CD8-positive, alpha-beta memory T cell (primary cell): ENCODE measurements at places on chromosomes 1 and 21. TPM values are rescaled to one million over a fixed set of nuclear protein-coding genes. Genes with fewer than 3 reads are reported as not detected.

The SPRR2D gene
- not detected for total RNA-seq

- no peak for DNase-seq
Measured at GRCh38 chr21:14646893-14647292, 100.8 kb upstream of the SAMSN1 start.

DNA sequence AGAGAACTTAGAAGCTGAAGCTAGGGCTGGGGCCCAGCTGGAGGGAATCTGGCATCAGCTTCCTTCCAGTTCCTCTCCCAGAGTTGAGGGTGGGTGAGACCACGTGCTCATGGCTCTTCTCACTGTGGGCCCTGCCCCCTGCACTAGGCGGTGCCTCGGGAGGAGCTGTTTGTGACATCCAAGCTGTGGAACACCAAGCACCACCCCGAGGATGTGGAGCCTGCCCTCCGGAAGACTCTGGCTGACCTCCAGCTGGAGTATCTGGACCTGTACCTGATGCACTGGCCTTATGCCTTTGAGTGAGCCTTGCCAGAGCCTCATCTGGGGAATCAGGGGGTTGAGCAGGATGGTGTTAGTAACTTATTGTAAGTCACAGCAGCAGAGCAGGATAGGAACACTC is 16.1 kb downstream of the AKR1A1 start:
- DNase-seq = no peak

DNA sequence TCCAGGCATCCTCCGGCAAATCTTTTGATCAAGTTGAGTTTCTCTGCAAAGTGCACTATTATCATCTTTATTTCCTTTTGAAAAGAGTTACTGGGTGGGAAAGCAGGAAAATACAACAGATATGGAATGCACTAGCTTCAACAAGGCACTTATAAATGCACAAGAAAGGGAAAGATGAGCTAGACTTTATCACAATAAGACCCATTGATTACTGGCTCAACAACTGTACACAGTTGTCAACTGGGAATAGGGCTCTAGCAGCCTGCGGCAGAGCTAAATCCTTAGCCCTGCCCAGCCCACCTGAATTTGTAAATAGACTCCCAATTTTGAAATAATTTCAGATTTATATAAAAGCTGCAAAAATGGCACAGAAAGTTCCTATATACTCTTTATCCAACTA is 111.4 kb downstream of the CSMD2 start:
- DNase-seq = no peak

- DNase-seq = peak; percentile 67
Measured at GRCh38 chr1:30743584-30744059, 14.0 kb downstream of the LAPTM5 start.

DNA sequence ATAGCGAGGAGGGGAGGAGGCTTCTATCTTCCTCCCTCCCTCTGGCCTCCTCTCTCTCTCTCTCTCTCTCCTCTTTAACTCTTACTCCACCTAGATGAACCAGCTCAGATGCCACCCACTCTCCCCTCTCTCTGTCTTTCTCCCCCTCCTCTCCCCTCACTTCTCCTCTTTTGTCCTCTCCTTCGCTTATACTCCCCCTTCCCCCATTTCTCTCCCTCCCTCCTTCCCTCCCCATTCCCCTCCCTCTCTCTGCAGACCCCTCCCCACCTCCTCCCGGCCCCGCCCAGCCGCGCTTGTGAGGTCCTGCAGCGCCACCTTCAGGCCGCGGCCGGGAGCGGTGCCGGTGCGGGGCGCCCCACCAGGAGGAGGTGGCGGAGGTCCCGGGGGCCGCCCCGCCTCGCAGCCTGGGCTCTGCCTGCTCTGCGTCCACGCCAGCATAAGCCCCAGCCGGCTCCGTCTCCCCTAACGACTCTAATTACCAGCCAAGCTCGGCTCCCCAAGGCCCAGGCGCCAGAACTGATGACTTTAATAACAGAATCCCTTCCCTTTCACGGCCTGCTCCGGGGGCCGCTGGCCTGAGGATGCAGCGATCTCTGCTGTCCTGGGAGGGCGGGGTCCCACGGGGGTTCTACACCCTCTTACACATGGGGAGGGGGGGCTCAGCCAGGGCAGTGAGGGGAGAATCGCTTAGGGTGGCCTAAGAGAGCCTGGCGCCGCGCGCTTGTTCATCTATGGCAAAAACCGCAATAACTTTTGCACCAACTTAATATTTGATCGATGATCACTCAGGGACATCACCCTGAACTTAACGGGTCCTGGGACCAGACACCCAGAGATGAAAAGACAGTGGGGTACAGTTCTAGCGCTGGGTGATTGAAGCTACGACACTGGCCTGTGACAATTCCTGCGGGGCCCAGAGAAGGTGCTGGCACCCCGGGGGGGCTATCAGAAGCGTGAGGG is 637.3 kb downstream of the MATN1 start:
- DNase-seq = peak; percentile 20

The TADA1 gene
- total RNA-seq = 18.6 TPM

DNA sequence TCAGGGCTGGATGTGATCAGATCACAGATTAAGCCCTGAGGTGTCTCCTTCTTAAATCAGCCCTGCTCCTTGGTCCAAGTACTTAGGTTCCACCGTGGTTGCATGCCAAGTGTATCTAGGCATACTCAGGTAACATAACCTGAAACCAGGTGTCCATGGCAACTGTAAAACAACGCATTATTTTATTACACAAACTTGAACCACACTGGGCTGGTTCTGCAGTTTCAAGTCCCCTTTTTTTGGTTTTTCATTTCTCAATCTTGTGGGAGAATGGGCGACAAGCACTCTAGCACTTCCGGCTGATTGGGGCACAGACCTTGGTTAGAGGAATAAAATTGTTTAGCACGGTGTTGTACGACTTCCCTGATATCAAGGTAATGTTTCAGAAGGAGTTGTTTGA is 65.2 kb downstream of the GBP6 start:
- DNase-seq = no peak

DNA sequence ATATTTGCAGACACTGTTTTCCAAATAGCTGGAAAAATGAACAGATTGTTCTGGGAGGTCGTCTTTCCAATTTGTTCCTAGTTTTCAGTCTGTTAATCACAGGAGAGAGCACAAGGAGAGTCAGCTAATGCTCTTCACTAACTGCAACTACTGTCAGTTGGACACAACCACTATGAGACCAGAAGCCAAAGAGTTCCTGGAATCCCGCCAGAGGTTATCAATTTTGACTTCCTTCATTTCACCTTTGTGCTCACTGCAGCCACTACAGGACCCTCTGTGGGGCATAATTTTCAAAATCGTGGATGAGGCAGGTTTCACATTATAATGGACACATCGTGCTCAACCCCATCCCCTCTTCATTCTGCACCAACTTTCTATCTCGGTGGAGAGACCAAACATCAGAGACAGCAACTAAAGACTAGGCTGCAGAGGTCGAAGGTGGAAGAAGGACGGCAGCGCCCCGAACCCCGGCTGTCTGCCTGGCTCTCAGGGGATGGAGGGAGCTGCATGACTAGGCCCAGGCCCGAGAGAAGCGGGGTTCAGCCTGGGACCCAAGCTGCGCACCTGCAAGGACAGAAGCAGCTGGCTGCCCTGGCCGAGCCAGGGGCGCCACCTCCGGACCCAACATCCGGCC is 602 bp downstream of the KIAA0319L start:
- DNase-seq = no peak

GRCh38 chr1:53379662-53380002 is 51.8 kb upstream of the LRP8 start:
- no peak for DNase-seq

DNA sequence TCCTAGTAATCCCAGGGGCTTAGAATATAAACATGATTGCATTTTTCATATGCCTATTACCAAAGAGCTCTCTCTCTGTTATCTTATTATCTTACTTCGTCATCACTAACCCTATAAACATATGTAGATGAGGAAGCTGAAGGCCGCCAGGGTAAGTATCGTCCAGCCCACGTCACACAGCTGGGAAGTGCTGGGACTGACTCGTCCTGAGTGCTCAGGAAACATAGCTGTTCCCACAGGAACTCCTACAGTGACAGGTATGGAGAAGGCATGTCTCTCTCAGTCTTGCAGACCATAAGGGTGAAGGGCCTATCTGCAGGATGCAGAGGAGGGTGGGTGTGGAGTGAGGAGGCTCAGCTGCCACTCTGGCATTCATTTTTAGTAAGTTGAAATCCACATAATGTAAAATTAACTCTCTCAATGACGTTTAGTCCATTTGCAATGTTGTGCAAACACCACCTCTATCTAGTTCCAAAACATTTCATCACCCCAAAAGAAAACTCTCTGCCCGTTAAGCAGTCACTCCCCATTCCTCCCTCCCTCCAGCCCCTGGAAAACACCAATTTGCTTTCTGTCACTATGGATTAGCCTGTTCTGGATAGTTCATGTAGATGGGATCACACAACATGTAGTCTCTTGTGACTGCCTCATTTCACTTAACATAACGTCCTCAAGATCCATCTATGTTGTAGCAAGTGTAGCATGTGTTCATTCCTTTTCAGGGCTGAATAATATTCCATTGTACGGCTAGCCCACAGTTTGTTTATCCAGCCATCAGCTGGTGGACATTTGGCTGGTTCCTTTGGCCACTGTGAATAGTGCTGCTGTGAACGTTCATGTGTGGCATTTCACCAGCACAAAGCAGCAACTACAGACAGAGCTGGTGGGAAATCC is 68.3 kb downstream of the TCP10L start:
- DNase-seq = no peak

- DNase-seq = no peak
Measured at GRCh38 chr1:18043871-18044270, 63.7 kb upstream of the IGSF21 start.

The PRDX6 gene
- 134 TPM for total RNA-seq

DNA sequence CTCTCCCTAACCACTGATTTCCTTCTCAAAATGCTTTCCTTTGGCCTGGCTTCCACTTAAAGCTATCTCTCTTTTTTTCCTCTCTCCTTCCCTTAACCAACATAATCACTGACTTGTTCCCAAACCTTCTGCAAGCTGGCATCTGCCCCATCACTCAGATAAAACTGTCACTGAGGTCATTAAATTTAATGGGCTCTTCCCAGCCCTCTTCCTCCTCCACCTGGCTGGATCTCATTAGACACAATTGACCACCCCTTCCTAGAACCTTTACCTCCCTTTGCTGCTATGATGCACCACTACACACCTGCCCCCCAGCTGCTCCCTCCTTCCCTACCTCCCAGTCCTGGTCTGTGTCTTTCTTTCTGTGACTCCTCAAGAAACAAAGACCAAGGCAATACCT is 44.0 kb upstream of the GJB5 start:
- no peak for DNase-seq

The IVL gene
- not detected for total RNA-seq

GRCh38 chr1:39205781-39206464 is 1.4 kb downstream of the MACF1 start:
- DNase-seq = no peak

DNA sequence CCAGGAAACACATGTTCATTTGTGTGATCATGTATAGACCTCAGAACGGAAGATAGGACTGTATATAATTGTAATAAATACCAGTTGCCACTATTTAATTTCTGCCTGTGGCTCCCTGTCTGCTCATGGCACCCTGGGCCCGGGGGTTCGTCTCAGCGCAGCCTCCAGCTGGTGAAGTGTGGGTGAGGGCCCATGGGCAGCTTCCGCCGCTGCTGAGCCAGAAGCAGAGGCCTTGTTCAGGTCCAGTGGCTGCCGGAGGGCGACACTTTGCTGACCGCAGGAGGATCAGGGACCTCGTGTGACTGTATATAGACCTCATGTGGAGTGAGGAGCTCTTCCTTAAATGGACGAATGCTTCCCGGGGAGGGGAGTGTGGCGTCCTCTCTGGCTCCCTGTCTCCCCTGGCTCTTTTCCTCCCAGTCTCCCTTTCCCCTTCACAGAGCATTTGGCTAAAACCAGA is 155.9 kb downstream of the PEX14 start:
- DNase-seq = peak; percentile 36

GRCh38 chr21:34819357-34819999 is 150.7 kb downstream of the CLIC6 start:
- no peak for DNase-seq

The FCER1A gene
- not detected for total RNA-seq

DNA sequence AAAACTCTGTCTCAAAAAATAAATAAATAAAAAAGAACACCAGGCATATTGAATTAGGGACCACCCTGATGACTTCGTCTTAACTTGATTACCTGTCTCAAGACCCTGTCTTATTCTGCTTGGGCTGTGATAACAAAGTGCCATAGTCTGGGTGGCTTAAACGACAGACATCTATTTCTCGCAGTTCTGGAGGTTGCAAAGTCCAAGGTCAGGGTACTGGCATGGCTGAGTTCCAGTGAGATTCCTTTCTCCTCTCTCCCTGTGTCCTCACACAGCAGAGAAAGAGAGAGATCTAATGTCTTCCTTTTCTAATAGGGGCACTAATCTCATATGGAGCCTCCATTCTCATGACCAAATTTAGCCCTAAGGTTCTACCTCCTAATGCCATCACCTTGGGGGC is 145.6 kb downstream of the HUNK start:
- no peak for DNase-seq

DNA sequence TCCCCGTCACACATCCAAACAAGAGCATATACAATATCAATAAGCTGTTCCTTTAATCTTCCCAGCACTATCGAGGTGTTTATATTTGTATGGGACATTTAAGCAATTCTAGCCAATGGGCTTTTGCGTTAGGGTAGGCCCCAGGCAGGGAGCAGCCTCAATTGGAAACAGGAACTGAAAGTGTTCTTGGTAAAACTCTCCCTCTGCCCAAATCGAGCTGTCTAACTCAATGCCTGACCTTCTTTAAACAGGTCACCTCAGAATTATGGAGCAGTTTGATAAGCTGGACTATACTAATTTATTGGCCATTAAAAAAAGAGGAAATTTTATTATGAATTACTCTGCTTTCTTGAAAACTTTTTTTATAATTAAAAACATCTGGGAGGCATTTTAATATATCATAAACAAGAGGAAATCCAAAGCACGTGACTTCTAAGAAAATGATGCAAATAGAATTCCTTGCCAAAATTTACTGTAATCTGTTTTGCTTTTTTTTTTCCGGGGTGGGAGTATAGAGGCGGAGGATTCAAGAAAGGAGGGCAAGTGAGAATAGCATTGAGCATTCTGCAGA is 498.1 kb downstream of the LMO4 start:
- no peak for DNase-seq

The FCRL6 gene
- total RNA-seq = 1.8 TPM

DNA sequence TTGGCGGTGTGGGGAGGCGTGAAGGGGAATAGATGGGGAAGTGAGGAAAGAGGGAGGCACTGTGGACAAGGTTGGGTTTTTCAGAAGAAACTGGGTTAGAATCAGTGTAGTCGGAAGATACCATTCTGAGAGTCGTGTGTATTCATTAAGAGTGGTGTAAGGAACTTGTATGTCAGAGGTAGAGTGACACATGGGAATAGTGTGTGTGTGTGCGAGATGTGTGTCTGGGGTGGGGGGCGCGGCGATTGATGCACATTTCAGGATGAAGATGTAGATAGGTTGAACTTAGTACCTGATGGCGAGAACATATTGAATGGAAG is 878 bp downstream of the SMG7 start:
- DNase-seq = no peak

DNA sequence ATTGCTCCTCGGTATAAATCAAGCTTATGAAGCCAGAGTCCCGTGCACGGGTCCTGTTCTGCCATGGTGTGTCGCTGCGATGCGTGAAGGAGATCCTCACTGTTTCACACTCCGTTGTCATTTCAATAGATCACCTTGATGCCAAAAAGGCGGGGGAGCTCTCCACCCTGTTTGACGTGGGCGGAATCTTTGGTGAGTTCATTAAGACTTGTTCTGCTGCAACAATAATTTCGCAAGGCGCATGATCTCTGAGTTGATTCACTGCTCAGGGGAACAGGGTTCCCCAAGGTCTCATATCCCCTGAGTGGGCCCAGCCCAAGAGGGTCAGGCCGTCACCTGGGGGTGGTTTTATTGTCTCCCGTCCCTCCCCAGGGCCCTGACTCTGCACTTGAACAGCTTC is 50.0 kb downstream of the SLC37A1 start:
- DNase-seq = no peak

The UTS2 gene
- 0.27 TPM for total RNA-seq
